Activated naive CD4-positive, alpha-beta T cell treated with anti-CD3 and anti-CD28 coated beads, Interleukin-2, amount 50 U/mL, for 72 hours (primary cell): ENCODE measurements at places on chromosomes 16 and 17.

GRCh38 chr17:82225368-82226029 lies 3.3 kb upstream of the SLC16A3 start:
- DNase-seq: no peak

DNA sequence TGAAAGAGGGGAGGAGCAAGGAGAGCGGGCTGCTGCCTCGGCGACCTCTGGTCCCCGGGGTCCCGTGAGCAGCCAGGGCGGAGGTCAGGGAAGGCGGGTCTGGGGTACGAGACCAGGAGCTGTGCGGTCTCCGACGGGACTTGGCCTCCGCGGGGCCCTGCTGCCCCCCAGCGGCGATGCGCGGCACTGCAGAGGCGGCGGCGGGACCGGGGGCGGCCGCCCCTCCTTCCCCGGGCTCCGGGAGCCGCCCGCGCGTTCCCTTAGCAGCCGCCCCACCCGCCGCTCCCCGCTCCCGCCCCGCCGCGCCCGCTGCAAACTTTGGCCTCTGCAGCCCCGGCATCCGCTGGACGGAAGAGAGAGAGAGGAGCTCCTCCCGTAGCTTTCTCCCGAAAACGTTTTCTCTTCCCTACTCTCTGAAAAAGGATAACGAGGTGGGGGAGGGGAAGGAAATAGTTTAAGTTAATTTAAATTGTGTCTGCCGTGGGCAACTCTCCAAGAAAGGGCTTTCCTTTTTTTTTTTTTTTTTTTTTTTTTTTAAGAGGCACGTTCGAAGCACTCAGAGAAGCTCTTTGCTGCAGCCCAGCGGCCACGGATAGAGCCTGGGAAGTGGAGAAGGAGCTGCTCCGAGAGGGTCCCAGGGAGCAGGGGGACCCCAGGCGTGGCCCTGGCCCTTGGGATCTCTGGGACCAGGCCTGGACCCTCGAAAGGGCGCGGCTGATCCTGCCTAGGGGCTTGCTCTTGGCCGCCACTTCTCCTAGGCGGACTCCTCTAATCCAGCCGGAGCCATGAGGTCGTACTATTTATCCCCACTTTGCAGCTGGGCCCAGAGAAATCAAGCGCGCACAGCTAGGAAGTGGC lies 43.2 kb downstream of the C16orf82 start:
- peak; percentile 98 for DNase-seq

DNA sequence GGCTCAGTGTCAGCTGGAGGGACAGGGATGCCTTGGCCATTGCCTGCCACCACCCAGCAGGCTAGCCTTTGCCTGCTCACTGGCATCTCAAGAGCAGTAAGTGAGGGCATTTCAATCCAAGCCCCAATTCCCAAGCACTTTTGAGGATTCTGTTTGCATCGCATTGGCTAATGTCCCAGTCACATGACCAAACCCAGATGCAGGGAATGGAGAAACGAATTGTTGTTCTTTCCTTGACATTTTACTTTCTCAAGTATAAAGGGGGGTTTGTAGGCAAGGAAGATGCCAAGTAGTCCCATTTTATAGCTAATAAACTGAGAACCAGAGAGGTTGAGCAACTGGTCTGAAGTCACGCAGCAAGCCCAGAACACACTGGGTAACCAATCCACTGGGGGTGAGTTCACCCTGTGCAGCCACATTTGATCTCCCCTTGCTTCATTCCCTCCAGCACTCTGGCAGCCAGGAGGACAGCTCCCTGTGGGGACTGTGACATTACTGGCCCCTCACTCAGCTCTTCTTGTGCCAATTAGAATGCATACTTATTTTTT lies 193.8 kb upstream of the CACNG3 start:
- DNase-seq: no peak

DNA sequence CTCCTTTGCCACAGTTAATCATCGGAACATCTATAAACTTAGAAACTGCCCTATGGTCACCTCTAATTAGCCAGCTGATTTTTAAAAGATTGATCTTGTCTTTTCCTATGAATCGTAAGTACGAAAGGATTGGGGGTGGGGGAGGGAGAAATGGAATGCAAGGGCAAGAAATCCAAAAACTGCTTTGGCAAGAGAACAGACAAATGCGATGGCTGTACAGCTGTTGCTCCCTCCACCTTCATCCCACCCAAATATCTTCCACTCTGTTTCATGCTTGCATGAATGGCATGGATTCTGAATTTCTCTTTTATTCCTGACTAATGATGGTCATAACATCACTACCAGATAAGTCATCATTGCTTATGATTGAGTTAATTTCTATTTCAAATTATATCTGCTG lies 165.7 kb downstream of the STX8 start:
- DNase-seq: no peak

DNA sequence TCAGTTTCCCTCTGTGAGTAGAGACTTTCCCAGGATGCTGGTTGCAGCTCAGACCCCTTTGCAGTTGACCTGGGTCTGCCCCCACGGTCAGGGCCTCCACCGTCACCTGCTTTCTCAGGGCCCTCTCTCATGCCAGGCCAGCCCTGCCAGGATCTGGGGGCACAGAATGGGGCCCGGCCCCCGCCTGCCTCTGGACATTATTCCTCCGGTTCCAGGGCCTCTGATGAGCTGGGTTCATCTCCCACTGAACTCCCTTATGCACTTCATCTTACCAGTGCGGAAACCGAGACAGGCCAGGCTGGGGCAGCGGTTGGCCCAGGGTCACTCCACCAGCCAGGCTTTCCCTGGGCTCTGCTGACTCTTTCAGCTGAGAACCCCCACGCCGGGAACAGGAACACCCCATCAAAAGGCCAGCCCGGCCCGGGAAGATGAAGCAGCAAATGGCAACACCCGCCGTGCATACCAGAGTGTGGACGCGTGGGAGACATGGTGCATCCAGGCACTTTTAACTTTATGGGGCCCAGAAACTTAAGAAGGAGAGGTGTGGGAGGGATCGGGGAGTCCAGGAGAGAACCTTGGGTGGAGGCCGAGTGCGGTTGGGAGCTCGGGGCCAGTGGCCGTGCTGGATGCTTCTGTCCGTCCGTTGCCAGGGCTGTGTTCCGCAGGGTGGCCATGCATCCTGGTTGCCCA lies 19.9 kb downstream of the ZNF469 start:
- no peak for DNase-seq

DNA sequence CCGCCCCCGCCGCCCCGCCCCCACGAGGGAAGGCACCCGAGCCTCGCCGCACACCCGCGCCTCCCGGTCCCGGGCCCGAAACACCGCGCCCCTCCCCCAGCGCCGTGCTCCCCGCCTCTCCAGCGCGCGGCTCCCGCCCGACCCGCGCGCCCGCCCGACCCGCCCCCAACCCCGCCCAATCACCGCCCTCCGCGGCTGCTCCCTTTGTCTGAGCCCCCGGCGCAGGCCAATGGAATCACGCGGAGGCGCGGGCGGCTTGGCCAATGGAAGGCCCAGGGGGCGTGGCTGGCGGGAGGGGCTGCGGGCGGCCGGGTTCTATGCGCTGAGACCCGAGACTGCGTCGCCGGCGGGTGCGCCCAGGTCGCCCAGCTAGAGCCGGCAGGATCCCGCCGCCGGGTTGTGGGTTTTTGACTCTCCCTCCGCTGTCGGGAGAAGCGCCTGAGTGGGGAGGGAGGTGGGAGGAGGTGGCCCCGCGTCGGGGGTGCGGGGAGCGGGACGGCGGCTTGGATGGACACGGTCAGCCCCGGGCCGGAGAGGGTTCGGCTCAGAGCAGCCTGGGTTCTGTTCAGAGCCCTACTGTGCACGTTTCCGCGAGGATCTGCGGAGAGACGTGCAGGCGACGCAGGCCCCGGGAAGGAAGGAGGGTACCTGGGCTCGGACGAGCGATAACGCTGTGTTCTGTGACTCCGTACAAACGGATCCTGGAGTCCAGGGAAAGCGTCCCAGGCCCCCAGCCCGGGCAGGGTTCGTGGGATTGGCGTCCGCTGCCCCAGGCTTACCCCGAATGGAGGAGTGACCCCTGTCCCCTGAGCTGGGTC lies 49.0 kb upstream of the BAHCC1 start:
- peak; percentile 93 for DNase-seq

GRCh38 chr17:19558946-19559345 lies 25.3 kb downstream of the SLC47A1 start:
- no peak for DNase-seq

- no peak for DNase-seq
Measured at GRCh38 chr16:47446431-47446830, 14.4 kb downstream of the ITFG1 start.

- DNase-seq: no peak
Measured at GRCh38 chr16:85735225-85735635, 15.7 kb downstream of the C16orf74 start.
